T-cell (primary cell): ENCODE measurements at places on chromosomes 1 and 21. TPM values are rescaled to one million over a fixed set of nuclear protein-coding genes. Genes with fewer than 3 reads are reported as not detected.

DNA sequence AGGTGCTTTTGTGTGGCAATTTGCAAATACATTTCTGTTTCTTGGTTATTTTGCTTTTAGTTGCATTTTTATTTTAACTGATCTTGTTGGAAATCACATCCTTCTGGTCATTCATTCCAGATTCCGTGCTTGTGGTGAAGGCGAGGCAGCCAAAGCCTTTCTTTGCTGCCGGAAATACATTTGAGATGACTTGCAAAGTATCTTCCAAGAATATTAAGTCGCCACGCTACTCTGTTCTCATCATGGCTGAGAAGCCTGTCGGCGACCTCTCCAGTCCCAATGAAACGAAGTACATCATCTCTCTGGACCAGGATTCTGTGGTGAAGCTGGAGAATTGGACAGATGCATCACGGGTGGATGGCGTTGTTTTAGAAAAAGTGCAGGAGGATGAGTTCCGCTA, 34.8 kb upstream of the CD101 start:
- DNase-seq: no peak

DNA sequence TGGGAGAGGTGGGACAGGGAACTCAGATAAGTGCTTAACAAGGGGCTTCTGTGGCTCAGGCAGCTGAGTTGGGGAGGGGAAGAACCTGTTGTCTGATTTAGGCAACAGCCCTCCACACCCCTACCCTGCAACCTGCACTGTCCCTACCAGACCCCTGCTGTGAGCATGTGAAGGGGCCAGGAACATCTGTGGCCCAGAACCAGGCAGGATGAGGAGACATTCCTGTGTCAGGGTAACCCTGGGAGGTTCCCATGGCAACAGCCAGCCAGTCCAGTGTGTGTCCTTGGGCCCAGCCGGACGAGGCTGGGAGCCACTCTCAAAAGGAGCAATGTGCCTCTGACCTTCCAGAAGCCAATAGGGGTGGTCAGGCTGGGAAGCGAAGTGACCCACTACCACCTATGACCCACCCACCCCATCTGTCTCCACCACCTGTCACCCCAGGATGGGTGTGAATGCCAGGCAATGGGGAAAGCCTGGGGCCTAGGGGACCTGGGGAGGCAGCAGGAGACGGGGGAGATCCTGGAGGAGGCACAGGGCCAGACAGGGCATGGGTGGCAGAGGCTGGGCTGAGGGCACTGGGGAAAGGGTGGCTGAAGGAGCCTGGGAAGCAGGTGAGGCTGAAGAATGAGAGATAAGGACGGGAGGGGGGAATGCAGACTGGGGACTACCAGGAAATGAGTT, 5.0 kb upstream of the PMVK start:
- no peak for DNase-seq

GRCh38 chr1:234135501-234135900, 231.0 kb downstream of the SLC35F3 start:
- DNase-seq: no peak

DNA sequence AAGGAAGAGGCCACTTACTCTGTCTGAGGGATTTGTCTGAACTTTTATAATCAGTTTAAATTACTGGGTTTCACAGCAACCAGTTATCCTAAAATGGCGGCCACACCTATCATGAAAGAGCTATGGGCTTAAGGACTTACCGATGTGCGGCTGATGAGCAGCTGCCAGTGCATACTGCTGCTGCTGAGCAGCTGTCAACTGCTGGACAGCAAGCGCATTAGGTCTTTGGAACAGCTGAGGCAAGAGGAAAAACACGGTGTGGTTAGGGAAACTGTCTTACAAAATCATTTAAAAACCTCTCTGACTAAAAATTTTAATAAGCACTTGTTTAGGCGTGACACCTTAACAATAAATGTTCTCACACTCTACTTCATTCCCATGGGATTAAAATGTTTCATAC, 72.6 kb upstream of the SDC3 start:
- no peak for DNase-seq

DNA sequence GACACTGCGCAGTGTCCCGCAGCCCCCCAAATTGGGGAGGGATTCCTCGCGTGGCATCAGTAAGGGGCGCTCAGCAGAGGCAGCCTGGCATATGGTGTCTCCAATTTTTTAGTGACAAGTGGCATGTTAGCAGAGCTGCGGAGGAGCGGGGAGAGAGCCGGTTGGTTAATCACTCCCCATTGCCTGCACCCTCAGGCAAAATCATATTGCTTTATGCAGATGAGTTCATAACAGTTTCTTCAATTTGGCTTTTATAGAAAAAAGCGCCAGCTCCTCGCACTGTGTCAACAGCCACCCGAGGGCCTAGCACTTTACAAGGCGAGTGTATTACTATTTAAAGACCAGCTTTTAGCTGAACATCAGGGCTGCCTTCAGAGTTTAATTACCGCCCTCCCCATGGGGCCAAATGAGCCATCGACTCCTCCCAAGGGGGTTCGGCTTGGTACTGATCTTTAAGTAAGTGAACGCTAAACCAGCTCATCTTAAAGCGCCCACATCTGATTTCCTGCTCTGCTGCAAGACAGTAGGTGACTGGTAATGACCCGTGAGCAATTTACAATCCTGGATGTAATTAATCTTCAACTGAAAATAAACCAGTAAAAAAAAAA, 298.9 kb downstream of the DSCAM start:
- DNase-seq: no peak

DNA sequence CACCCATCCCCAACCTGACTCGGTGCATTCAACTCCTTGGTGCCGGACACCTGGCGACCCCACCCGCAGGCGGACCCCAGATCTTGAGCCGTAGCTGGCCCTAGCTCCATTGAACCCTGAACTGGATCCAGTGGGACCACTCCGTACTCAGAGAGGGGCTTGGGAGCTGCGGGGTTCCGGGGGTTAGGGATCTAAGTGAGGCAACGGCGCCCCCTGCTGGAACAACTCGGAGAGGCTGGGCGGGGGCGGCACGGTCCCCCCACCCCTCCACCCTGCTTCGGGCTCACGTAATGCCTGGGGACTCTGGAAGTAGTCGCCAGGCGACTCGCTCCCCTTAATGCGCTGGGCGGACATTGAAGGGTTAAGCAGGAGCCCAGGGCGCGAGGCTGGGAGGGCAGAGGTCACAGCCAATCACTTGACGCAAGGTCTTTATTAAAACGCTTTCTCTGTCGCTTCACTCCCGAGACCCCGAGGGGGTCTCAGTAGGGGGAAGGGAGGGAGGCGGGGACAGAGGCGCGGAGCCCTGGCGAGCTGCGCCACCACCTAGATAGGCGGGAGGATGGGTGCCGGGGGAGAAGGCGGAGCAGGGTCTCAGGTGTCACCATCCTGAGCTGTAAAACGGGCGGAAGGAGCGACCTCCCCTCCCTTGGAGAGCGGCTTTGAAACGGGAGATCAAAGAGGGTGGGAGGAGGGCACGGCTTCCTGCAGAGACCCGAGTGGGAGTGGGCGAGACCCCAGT, 704 bp upstream of the CRABP2 start:
- peak; percentile 57 for DNase-seq

GRCh38 chr1:225851805-225852204, 30.4 kb downstream of the TMEM63A start:
- no peak for DNase-seq

DNA sequence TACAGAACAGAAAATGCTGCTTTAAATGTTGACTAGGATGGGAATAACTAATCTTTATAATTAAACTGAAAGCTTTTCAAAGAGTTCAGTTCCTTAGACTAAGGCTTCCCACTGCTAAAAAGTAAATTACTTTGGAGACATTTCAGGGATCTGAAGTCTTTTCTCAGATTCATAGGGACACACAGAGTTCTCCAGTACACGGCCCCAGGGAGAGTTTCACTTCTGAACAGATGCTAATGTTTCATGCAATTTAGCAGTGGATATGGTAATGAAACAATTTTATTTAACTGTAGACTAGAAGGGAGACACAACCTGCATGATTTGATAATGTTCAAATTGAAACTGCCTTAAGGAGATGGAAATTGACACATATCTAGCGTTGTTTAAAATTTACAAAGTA, 1282.6 kb downstream of the NCAM2 start:
- DNase-seq: no peak

DNA sequence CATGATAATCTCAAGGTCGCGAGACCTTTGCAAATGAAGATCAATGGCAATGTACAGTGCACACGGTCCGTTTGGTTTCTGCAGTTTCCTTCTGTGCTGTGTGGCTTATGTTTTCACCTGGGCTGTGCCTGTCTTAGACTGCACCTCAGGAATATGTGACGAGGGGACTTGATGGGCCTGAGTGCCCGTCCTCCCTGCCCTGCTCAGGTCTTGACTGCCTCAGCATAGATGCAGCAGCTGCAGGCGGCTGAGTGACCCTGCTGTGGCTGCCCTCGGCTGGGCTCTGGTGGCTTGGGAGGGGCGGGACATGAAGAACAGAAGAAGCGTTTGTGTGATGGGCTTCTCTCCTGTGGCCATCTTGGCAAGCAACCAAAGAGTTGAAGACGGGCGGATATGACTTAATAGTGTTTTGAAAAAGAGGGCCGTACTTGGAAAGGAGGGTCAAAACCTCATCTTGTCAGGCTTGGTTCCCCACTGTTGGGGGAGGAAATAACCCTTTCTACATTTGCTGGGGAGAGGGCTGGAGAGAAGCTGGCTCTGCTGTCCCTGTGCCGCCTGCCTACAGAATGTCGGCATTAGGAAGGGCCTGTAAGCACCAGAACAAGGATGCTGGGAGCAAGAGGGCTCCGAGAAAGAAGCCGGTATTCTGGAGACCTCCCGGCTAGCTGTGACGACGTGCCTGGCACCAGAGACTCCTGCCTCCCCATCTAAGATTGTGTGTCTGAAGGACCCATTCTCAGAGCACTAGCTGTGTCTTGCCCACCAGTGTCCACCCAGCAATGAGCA, 7.1 kb downstream of the MYBPHL start:
- DNase-seq: no peak

DNA sequence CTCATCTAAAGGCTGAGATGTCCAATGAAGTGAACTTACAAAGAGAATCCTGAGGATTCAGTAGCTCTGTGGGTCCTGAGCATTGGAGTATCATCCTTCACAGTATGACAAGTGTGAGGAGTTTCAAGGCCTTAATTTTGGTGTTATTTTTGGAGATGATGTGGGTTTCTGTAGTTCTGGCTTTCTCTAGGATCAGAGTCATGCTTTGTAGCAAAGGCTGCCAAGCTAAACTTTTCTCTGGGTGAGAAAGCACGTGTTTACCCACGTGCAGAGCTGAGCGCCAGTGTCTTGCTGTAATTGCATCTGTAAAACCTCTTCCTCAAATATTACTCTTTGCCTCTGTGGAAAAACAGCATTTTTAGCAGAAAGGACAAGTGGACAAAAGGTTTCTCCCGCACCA, 387.8 kb upstream of the LYPLAL1 start:
- DNase-seq: no peak

GRCh38 chr1:26049531-26050247, 3.8 kb upstream of the SLC30A2 start:
- no peak for DNase-seq

DNA sequence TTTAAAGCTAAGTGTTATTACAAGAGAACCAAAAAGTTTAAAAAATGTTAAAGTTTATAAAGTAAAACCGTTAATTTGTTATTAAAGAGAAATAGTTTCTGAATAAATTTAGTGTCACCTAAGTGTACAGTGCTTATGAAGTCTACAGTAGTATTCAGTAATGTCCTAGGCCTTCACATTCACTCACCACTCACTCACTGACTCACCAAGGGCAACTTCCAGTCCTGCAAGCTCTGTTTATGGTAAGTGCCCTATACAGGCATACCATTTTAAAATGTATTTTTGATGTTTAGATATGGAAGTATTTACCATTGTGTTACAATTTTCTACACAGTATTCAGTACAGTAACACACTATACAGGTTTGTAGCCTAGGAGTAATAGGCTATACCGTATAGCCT, 60.1 kb upstream of the GCLM start:
- no peak for DNase-seq

GRCh38 chr1:200738327-200738948, at the start of gene CAMSAP2:
Gene CAMSAP2, plus strand, starts transcription at chr1:200738893. Its CDS starts 935 bp downstream, at chr1:200739828.
- DNase-seq: peak; percentile 25

DNA sequence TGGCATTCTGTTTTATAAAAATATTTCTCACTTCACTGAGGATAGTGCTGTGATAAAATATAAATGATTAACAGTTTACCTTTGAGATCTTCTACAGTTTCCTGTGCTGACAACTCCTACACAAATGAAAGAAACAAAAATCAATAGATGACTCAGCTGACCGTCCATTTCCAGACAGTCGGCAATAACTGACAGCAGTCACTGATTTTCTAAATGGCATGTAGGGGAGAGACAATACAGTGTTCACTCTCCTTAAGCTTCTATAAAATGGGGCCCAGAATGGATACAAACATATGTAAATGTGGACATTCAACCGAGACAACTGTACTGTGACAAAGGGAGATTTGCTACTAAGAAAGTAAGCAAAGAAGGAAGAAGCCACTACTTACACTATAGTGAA, 34.3 kb downstream of the PCNX2 start:
- DNase-seq: no peak

Gene RAB25
- 0.79 TPM for total RNA-seq

Gene HTR6
- total RNA-seq: 0.19 TPM

Gene FGR
- total RNA-seq: 3.2 TPM

Gene SPATA46
- not detected for total RNA-seq

Gene SLC16A4
- 0.70 TPM for total RNA-seq
